ENCODE measurements at places on chromosomes 7 and 10.

DNA sequence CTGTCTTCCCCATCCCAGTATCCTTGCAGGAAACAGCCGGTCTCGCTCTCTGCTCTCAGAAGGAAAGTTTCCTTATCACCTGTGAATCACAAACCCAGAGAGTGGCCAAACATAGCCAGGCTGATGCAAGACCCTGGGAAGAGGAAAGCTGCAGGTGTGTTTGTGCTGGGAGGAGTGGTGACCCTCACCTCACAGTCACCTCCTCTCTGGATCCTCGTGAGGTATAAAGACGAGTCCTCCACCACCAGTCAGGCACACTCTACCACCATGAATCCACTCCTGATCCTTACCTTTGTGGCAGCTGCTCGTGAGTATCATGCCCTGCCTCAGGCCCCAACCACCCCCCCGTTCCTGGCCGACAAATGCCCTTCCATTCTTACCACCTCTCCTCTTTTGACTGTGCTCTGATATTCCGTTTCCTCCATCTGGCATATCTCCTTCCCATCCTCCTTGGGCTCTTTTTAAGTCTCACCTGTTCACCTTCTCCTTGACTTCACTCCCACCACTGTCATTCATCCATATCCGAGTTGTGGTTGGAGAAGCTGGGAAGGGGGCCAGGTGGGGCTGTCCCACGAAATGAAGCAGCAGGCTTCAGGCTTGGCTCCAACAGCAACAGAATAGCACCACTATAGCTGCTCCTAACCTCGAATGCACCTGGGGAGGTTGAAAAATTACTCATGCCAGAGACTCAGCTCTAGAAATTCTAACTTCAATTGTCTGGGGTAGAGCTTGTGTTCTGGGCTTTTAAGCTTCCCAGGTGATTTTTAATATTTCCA is at the start of gene PRSS1:
Gene PRSS1, plus strand, starts transcription at position 255 of the 776 bp plus-strand sequence. Its CDS starts 13 bp downstream, at position 268.
- DNase-seq, result no peak

DNA sequence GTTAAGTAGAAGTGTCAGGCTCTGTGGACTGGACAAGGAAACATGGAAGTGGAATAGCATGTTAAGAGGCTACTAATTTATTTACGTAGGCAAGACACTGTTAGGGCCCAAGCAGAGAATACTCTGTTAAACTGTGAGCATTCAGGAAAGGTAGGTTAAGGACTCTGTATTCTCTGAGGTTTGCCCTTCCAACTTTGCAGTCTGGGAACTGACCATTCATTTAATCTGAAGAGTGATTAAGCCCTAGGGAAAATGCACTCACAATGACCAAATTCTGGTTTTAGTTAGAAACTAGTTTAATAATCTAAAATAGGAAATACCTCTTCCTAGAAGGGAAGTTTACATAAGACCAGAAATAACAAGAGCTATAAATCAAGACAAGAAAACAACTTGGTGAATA is 266.6 kb downstream of the SUGCT start:
- DNase-seq, result no peak

- no peak for DNase-seq
These were observed 99.1 kb upstream of the PDGFA start for GRCh38 chr7:618539-619367.

GRCh38 chr10:3095373-3096139 is 28.2 kb downstream of the PFKP start:
- no peak for DNase-seq

GRCh38 chr7:119935418-119936025 is 337.5 kb upstream of the KCND2 start:
- DNase-seq, result peak; percentile 1

DNA sequence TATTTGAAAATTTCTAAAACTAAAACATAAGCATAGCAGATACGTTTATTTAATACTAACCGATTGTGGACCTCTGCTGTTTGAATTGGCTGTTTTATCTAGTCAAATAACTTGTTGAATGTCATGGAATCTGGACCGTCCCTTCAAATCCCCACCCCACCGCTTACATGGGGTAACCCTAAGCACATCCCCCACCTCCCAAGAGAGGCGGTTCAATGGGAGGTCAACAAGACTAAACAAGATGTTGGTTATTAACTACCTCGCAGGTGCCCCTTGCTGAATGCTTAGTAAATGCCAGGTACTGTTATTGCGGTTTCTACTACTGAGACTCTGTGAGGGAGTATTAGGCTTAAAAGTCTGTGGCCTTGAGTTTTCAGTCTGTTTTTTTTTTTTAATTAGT is 70.9 kb downstream of the DAGLB start:
- no peak for DNase-seq

- DNase-seq, result no peak
These were observed 8.7 kb downstream of the PDSS1 start for GRCh38 chr10:26706206-26706605.

DNA sequence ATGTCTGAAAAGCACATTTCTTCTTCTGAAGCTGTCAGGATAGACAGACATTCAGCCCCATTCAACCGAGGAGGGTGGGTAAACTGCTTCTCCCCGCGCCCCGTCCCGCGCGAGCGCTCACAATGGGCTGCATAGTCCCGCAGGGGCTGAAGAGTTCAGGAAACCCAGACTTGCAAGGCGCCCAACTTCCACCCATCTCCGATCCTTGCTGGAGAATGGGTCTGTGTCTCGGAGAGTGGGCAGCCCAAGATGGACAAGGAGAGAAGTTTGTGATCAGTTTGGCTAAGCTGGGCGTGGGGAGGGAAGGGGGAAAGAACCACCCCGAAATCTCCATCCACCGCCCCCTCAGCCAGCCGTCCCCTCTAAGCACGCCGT is 686 bp downstream of the AASS start:
- no peak for DNase-seq

Data from GM12864 (cell line).